CD4-positive, alpha-beta T cell treated with Interleukin-6 for 4 hours (primary cell): ENCODE measurements at places on chromosomes 6 and 20.

DNA sequence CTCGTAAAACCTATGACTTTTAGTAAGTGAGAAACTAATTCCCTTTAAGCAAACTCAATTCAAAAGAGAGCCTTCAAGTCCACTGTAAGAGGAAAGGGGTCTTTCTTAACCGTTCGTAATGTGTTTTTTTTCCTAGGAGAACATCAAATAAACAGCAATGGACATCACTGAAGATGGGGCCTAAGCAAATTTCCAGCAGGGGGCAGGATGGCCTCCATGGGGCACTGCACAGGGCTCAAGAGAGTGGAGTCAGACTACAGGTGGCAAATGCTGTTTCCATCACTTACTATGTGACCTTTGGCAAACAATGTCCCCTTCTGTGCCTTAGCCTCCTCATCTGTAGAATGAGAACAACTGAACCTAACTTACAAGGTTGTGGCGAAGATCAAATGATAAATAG is 88.7 kb downstream of the ARHGAP18 start:
- peak; percentile 54 for DNase-seq

- DNase-seq, result no peak
Observed at GRCh38 chr6:9933677-9934076, 481.2 kb downstream of the TFAP2A start.

GRCh38 chr6:39321761-39322160 is 741 bp downstream of the KCNK16 start:
- DNase-seq, result no peak

DNA sequence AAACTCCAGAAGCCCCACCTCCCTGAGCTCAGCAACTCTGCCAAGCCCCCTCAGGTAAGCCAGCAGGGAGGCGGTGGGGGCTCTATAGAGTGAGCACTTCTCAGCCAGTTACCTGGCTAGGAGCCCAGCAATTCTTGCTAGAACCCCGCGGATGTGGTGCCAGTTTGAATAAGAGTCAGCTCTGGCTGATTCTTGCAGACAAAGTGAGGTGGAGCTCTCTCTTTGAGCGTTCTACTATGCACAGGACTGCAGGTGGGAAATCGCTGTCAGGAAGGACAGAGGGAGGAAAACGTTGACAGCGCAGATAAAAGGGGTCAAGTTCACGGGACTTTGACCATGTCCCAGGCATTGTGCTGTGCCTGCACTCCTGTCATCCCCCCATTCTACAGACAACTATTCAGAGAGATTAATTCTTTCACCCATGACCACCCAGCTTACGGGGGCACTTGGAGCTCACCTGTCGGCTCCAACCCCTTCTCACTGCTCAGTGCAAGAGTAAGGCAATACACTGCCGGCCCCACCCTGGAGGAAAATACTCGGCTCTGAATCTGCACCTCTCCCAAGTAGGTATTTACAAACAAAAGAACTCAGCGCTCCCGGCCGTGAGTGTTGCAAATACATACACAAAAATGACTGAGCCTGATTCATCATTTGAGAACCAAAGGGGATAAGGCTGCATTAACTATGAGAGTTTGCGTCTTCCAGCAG is 92.9 kb downstream of the ANKRD60 start:
- no peak for DNase-seq

DNA sequence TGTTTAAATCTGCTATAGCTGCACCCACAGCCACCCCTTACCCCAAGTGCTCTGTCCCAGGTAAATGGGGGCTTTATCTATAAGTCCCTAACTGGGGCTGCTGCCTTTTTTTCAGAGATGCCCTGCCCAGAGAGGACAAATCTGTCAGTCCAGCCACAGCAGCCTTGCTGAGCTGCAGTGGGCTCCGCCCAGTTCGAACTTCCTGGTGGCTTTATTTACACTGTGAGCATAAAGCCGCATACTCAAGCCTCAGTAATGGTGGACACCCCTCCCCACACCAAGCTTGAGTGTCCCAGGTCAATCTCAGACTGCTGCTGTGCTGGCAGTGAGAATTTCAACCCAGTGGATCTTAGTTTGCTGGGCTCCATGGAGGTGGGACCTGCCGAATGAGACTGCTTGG is 505.2 kb downstream of the CBLN4 start:
- no peak for DNase-seq

DNA sequence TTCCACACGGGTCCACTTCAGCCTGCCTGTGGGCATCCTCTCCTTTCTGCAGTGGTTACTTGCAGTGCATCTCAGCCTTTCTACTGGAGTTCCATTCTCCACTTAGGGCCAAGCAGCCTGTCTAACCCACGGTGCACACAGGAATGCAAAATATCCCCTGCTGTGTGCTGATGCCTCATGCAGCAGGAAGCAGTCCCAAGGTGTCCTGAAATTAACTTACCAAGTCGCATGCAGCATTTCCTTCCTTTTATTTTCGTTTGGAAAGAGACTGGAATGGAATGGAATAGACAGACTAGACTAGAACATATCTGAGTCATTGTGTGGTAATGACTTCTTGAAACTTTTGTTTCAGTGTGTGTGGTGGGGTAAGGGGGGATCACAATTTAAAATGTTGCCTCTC is 25.9 kb upstream of the FOXQ1 start:
- no peak for DNase-seq

DNA sequence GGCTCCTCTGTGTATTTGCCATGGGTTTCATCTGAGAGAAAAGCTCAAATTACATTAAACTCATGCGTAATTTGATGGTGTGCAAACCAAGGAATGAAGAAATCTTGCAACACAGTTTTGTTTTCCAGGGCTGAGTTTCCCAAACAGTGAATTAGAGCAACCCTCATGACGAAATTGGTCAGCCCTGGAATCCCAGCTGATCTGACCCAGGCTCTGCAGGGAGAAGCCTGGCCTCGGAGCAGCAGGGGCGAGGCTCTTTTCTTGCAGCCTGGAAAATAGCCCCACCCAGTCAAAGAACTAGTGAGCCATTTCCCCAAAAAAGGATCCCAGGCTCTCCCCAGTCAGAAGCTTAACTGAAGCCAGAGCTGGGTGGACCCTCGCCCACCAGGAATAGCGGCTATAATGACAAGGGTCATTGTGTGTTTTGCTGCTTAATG is 107.3 kb upstream of the SNX9 start:
- DNase-seq, result no peak

DNA sequence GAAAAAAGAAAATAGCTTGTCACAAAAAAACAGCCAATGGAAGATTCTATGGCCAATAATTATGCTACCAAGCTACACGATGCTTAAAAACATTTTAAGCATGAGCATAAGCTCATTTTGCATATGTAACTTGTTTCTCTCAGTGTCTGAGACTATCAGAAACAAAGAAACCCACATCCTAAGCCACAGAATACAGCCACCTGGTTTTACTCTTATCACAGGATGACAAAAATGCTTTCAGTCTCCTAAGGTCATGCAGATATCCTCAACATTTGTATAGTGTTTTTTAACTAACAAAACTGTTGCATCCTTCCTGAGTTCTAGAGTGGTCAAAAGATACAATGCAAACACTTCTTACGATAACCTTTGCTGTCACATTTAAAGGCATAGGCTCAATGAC is 172.1 kb upstream of the RUNX2 start:
- no peak for DNase-seq

DNA sequence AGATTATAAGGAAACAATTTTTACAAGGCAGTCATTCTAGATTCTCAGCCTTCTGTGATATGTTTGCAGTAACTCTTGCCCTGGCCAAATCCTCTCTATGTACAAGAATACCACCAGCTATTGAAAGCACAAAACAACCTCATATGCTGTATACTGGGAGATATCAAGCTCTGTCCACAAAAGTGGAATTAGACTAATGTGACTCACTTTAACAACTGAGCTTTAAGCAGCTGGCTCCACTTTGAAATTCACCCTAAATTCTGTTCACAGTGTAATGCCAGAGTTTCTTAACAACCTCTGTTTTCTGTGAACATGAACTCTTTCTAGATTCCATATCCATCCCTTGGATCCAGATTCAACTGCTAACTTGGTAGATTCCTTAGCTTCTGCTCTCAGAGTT is 47.6 kb downstream of the CHD6 start:
- no peak for DNase-seq

GRCh38 chr20:47781632-47782031 is 3.6 kb downstream of the SULF2 start:
- no peak for DNase-seq

DNA sequence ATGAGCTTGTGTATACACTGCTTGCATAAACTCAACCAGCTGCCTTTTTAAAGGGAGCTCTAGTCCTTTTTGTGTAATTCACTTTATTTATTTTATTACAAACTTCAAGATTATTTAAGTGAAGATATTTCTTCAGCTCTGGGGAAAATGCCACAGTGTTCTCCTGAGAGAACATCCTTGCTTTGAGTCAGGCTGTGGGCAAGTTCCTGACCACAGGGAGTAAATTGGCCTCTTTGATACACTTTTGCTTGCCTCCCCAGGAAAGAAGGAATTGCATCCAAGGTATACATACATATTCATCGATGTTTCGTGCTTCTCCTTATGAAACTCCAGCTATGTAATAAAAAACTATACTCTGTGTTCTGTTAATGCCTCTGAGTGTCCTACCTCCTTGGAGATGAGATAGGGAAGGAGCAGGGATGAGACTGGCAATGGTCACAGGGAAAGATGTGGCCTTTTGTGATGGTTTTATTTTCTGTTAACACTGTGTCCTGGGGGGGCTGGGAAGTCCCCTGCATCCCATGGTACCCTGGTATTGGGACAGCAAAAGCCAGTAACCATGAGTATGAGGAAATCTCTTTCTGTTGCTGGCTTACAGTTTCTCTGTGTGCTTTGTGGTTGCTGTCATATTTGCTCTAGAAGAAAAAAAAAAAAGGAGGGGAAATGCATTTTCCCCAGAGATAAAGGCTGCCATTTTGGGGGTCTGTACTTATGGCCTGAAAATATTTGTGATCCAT is 15.3 kb downstream of the TNFAIP3 start:
- no peak for DNase-seq

GRCh38 chr6:16600026-16600425 is 161.2 kb downstream of the ATXN1 start:
- no peak for DNase-seq

DNA sequence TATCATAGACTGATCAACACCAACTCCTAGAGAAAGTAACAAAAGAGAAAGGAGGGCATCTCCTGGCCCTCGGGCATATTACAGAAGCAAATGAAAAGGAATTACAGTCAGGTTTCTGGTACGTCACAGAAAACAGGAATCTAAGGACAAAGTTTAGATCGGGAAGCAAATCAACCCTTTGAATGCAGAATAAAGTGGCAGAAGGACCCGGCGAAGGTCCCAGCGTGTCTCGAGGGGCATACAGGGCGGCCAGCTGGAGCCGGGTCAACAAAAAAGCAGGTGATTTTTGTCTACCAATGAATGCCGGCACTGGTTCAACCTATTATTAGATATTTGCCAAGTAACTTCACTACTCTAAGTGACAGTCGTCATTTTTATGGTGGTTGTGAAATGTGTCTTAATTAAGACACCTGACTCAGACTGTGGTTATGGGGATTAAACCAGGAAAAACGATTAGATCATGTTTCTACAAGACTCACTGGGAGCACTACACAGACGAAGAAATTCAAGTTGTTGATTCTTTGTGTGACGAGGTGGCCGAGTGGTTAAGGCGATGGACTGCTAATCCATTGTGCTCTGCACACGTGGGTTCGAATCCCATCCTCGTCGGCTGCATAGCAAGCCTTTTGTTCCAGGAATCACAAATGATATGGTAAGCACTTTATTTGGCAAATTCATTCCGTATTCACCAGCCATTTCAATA is 12.4 kb upstream of the ZSCAN9 start:
- DNase-seq, result no peak

DNA sequence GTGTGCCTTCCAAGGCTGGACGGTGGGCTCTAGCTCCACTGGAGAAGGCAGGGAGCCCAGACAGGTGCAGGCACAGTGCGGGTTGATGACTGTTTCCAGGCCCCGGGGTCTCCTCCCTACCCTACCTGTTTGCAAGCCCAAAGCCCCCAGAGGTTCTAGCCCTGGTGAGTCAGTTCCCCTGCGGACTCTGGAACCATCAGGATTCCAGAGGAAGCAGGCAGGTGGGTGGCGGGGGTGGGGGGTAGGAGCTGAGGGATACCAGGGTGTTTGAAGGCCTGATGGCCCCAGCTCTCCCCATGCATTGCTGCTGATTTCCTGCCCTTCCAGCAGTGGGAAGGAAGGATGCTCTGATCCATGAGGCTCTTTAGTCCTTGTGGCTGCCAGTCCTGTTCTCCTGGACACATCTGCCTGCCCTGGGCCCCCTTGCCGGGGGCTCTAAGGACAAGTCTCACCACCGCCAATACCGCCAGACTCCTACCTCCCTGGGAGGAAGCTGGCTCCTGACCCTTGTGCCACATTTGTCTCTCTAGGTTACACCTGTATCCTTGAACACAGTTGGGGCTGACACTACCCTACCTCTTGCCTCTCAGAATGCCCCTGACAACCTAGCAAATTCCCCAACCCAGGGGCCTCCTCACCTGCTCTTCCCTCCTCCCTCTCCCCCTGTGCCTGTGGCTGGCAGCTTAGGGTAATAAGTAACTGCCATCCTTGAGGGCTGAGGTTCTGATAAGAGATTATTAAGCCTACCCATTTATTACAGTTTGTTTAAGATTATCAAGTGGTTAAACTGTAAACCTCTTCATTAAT is 21.7 kb downstream of the KCNK5 start:
- no peak for DNase-seq

GRCh38 chr20:58407201-58407873 is 18.3 kb downstream of the VAPB start:
- no peak for DNase-seq

DNA sequence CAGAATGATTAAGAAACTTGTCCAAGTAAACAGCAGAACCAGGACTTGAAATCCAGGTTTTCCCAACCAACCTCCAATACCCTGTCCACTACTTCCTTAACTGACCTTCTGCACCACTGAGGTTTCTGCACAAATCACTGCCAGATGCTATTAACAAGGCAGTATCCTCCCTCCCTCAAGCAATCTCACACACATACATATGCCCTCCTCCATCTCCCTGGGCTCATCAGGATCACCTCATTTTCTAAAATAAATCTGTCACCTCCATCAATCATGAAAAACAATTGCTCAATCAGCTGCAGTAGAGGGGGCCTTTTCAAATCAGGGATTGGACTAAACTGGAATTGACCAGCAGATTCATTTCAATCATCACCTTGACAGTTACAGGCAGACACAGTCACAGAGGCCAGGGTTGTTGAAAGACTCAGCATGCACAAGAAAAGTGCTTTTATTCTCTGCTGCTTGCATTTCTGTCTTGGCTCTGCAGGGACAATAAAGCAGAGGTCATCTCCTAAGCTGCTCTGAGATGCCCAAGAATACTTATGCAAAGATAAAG is 539.4 kb downstream of the PTPRT start:
- DNase-seq, result no peak

GRCh38 chr6:106254636-106255035 is 70.9 kb downstream of the ATG5 start:
- DNase-seq, result no peak

GRCh38 chr6:160137130-160137988 is 15.7 kb downstream of the SLC22A1 start:
- DNase-seq, result no peak

GRCh38 chr6:89460713-89461112 is 27.8 kb downstream of the ANKRD6 start:
- DNase-seq, result no peak

- no peak for DNase-seq
Observed at GRCh38 chr6:100230953-100231316, 233.8 kb downstream of the SIM1 start.

GRCh38 chr20:46371656-46372055 is 34.8 kb downstream of the ELMO2 start:
- DNase-seq, result no peak

GRCh38 chr6:21375151-21376116 is 218.1 kb upstream of the SOX4 start:
- no peak for DNase-seq

- no peak for DNase-seq
Observed at GRCh38 chr20:63556873-63557478, 3.0 kb downstream of the FNDC11 start.
